ENCODE measurements at places on chromosomes 6 and 20.

DNA sequence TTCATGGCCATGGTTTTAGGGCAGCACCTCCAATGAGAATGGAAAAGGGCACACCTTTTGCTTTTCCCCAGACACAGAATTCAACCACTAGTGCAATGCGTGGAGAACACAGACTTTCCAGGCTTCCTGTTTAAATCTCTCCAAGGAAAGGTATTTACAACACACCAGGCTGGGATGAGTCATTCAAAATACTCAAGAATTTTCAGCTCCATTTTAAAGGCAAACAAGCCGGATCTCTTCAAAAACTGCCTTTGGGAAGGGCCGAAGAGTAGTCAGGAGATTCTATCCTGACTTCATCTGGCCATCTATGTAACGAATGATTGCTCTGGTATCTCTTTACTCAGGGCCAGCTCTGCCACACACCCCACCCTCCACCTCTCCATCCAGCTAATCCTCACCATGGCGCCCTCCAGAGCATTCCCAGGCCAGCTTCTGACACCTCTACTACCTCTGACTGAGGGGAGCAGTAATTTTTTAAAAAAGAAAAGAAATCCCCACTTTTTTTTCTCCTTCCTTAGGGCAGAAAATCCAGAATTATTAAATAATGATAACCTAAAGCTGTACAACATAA is 254.6 kb downstream of the LY86 start:
- DNase-seq: no peak

DNA sequence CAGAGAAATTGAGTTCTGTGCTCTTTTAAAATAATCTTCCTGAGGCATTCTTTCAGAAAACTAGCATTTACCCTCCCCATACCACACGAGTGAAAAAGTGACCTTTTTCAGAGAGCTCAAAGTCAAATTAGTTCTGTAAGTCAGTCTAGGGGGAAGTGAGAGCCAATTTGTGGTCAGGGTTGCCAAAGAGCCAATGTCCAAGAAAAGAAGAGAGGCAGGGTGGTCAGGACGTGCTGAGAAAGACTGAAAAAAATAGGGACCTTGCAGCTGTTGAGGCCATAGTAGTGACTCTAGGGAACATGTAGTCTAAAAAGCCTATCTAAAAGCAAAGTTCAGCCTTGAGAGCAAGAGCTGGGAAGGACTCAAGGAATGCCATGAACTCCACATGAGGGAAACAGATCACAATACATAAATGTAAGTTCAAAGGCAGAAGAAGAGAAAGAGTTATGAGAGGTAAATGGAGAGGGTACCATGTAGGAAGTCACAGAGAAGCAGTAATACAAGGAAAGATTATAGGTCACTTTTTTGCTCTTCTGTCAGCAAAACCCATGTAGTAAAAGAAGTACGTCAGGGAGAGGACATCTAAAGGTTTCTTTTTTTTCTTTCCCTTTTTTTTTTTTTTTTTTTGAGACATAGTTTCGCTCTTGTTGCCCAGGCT is 565.1 kb upstream of the FLRT3 start:
- no peak for DNase-seq

DNA sequence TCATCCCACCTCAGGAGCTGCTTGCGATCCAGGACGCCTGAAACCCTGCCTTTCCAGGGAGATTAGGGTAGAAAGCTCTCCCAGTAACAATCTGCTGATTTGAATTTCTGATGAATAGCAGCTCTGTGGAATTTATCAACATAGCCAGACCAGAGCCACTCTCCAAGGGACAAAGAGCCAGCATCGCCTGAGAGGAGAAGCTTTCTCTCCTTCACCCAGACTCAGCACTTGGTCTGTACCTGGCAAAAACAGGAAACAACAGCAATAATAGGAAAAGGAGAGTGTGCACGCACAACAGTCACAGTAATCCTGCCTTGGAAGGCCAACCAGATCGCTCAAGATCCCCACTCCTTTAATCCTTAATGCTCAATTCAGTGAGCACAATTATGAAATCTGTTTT is 22.3 kb upstream of the ROS1 start:
- no peak for DNase-seq

- DNase-seq: no peak
These were observed 83.2 kb upstream of the EYA4 start for GRCh38 chr6:133157995-133158394.

GRCh38 chr6:118968416-118968815 is 33.5 kb upstream of the MCM9 start:
- DNase-seq: no peak

DNA sequence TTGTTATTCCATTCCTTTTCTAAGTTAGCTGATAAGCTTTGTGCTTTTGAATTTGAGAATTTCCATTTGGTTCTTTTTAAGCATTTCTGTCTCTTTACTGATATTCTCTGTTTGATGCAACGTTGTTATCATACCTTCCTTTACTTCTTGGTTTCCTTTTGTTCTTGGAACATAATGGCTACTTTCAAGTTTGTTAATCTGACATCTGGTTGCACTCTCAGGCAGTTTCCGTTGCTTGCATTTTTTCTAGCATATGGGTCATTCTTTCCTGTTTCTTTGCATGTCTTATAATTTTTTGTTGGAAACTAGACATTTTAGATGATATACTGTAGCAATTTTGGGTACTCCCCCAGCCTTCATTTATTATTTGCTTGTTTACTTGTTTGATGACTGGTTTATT is 12.5 kb downstream of the CDC5L start:
- DNase-seq: no peak

DNA sequence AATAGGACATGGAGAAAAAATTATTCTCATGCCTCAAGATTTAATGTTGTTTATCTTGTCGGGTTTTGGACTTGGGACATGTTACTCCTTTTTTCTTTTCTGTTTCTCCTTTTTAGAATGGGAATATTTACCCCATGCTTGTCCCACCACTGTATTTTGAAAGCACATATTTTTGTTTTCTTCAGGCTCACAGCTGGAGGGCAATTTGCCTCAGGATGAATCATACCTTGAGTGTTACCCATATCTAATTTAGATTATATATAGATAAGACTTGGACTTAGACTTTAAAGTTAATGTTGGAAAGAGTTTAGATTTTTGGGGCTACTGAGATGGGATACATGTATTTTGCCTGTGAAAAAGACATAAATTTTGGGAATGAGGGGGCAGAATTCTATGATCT is 541.6 kb upstream of the MAN1A1 start:
- DNase-seq: no peak

GRCh38 chr20:19683822-19684221 is 74.2 kb upstream of the RIN2 start:
- DNase-seq: no peak

GRCh38 chr6:35043381-35044130 is 97.6 kb downstream of the TCP11 start:
- DNase-seq: no peak

- no peak for DNase-seq
These were observed 71.0 kb upstream of the FAM83B start for GRCh38 chr6:54775576-54775975.

- DNase-seq: no peak
These were observed 155.1 kb upstream of the SOX4 start for GRCh38 chr6:21438237-21438985.

DNA sequence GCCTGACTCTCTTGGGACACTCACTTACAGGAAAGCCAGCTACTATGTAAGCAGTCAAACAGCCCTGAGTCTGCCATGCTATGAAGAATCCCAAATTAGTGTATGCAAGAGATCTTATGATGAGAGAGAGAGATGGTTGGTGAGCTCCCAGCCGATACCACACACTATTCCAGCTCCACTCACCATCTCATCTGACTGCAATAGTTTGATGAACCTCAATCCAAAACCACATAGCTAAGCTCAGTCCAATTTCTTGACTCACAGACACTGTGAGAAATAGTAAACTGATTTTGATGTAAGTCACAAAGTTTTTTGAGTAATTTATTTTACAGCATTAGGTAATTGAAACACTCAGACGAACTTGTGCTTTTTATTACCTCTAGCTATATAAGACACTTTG is 441.4 kb downstream of the COL12A1 start:
- DNase-seq: no peak

GRCh38 chr6:100255701-100256100 is 209.0 kb downstream of the SIM1 start:
- no peak for DNase-seq

- no peak for DNase-seq
These were observed 12.4 kb upstream of the MYT1 start for GRCh38 chr20:64151633-64152530.

DNA sequence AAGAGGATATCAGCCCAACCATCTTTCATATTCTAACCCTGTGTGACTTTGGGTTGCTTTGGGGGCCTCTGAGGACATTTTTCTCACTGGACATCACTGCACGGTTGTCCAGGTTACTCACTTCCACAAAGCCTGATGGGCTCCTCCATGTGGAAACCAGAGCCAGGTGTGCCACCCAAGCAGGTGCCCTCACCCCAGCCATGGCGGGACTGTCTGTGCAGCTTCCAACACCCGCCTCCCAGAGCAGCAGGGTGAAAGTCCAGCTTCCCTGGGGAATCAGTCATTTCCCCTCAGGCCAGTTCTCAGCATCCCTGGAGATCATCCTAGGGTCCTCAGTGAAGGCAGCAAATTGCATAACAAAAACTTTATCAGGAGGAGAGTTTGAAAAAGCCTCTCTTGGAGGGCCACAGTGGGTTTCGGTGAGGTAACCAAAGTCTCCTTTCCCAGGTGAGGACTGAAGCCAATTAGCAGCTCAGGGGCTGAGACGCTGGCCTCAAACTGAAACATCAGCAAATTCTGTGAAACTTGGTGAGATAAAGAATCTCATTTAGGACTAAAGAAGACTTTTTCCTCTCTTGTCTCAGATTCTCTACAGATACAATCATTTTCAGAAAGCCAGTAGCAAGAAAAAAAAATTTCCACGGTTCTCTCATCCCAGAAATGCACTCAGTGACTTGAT is 289.6 kb upstream of the CDH4 start:
- no peak for DNase-seq

- DNase-seq: no peak
These were observed 5.8 kb upstream of the NR2E1 start for GRCh38 chr6:108159981-108160380.

- DNase-seq: no peak
These were observed 74.6 kb upstream of the TAB2 start for GRCh38 chr6:149242883-149243282.

- DNase-seq: no peak
These were observed 267.9 kb upstream of the CITED2 start for GRCh38 chr6:139642346-139642745.

- no peak for DNase-seq
These were observed 38.0 kb upstream of the IPCEF1 start for GRCh38 chr6:154394571-154394970.

- no peak for DNase-seq
These were observed 1.4 kb downstream of the CUTA start for GRCh38 chr6:33416386-33417127.

- DNase-seq: peak; percentile 11
These were observed 26.1 kb downstream of the BFSP1 start for GRCh38 chr20:17504898-17505635.

DNA sequence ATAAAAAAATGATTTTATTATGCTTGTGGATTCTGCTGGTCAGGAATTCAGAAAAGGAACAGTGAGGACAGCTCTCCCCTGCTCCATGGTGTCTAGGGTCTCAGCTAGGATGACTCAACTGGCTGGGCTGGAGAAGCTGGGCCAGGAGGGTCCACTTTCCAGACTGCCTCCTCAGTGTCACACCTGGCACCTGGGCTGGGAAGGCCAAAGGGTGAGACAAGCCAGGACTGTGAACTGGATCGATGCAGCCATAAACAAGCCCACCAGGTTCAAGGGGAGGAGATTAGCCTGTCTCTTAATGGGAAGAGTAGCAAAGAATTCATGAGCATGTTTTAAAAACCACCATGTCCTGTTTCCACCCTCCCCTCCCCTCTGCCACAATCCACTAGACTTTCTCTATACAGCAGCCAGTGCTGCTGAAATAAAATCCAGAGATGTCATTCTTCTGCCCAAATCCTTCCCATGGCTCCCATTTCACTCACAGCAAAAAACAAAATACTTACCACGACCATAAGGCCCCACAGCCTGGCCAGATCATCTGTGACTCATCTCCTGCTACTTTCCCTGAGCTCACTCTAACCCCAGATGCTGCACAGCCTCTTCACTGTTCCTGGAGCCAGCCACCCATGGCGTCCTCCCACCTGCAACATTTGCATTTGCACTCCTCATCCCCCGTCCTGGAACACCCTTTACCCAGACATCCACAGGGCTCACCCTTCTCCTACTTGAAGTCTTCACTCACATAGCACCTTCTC is 13.8 kb downstream of the SPTLC3 start:
- DNase-seq: no peak

DNA sequence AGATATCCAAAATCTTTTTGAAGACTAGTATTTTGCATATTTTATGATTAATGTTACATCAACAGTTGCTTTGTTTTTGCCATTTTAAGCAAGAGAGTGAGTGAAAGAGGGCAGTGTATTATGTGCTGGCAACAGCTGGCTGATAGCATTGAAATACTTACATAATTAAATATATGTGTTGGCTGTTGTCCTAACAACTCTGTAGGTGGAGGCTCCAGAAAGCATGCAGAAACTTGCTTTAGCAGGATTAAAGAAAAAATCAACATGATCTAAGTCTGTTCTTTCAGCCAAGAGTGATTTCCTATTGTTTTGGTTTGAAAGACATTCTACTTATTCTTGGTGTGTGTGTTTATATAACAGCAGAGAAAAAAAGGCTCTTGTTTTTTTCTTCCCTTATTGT is 127.5 kb downstream of the CDKAL1 start:
- peak; percentile 38 for DNase-seq

GRCh38 chr6:67544851-67545452 is 1090.1 kb upstream of the ADGRB3 start:
- no peak for DNase-seq

DNA sequence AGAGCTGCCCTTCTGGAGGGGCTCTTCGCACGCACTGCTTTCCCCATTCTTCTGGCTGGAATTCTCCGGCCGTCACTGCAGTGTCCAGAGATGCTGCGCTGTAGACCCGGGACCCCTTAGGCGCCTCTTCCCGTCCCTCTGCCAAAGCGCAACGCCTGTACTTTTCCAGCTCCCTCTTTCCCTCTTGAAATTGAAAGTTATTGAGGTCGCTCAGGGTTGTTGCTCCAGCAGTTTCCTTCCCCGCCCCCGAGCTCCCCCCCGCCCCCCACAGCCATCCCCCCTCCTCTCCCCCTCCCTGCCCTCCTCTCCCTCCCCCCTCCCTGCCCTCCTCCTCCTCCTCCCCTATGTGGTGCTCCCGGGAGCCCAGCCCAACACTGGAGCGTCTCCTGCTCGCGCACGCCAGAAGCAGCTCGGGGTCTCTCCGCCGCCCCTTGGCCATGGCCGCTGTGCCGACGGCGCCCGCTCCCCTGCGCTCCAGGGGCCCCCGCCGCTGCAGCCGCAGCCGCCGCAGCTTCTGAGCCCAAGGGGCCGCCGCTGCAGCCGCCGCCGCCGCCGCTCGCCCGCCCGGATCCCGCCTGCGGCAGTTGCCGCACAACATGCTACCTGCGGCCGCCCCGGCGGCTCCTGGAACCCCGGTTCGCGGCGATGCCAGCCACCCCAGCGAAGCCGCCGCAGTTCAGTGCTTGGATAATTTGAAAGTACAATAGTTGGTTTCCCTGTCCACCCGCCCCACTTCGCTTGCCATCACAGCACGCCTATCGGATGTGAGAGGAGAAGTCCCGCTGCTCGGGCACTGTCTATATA is at the start of gene RSPO3:
RSPO3 (plus strand) TSS at position 374 of the 804 bp plus-strand sequence. CDS start 522 bp downstream, outside the sequence.
- DNase-seq: no peak

Measured in NCI-H1417 treated with DMSO at 0.1 percent for 48 hours (cell line).